ENCODE measurements at places on chromosomes 16 and 17. TPM values are rescaled to one million over a fixed set of nuclear protein-coding genes. Genes with fewer than 3 reads are reported as not detected.

Gene KRTAP3-1
- total RNA-seq, result not detected

Gene TMEM95
- total RNA-seq, result not detected

Gene SOX8
- 1.5 TPM for total RNA-seq

Gene CAVIN1
- 414 TPM for total RNA-seq

Gene PNMT
- total RNA-seq, result not detected

Gene NFAT5
- 6.5 TPM for total RNA-seq

Gene GGA3
- total RNA-seq, result 29.3 TPM

Gene SLC5A11
- 0.40 TPM for total RNA-seq

Gene PABPN1L
- not detected for total RNA-seq

Gene PFN1
- total RNA-seq, result 3,052 TPM

Gene PDPK1
- total RNA-seq, result 20.9 TPM

Gene NACA2
- not detected for total RNA-seq
